ENCODE measurements at places on chromosomes 4 and X.
A peak's percentile ranks its signal among the peaks of the same experiment; 100 is the strongest.

GRCh38 chr4:18734405-18734804, 712.9 kb upstream of the LCORL start:
- no peak for DNase-seq

DNA sequence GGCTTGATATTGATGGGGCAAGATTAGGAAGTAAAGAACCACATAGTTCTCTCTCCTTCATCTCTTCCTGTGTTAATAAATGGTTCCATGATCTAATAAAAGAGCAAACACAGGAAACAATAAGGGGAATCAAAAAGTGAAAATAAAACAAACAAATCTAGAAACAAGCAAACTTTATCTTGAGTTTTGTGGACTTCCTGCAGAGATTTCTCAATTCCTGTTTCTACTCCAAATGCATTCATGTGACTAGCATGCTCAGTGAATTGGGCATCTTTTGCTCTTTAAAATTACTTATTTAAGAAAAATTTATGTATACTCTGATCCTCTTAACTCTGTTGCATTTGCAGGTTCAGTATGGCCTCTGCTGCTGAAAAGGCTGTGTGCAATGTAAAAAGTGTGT, 682.0 kb downstream of the KCTD8 start:
- DNase-seq: no peak

GRCh38 chr4:566508-567295, 9.4 kb downstream of the TMEM271 start:
- DNase-seq: no peak

- DNase-seq: no peak
Observed at GRCh38 chrX:134377537-134377936, 82.4 kb upstream of the HPRT1 start.

- DNase-seq: no peak
Observed at GRCh38 chr4:88137112-88137511, 21.3 kb downstream of the ABCG2 start.

DNA sequence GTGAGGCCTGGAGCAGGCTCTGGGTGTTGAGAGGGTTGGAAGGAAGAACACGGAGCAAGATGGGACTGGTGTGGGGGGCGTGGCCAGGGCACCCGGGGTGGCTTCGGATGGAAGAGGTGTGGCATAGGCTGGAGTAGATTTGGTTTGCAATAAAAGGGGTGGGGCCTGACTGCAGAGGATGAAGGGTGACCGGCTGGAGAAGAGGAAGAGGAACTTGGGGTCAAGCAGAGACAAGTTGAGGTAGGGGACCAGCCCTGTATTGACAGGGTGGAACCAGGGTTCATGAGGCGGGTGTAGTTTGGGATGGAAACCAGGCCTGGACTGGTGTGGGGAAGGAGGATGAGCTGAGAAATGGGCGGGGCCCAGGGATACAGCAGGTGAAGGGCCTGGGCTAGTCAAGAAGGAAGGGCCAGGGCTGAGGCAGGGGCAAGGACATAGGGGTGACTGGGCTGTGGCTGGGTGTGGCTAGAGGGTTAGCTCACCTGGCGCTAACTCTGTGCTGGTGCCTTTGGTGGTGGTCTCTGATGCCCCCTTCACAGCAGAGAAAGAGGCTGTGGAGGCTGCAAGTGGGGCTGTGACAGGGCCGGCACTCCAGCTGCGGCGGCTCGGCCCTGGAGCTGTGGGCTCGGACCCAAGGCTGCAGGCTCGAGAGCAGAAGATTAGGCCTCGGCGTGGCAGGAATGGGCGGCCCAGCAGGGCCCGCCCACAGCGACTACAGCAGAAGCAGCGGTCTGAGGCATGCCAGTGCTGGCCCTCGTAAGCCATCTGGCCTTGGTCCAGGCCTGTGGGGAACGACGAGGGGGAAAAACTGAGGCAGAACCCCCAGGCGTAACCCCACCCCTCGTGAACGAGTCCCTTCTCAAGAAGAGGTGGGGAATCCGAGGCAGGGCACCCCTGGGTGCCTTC, 5.0 kb downstream of the PLP2 start:
- DNase-seq: no peak

DNA sequence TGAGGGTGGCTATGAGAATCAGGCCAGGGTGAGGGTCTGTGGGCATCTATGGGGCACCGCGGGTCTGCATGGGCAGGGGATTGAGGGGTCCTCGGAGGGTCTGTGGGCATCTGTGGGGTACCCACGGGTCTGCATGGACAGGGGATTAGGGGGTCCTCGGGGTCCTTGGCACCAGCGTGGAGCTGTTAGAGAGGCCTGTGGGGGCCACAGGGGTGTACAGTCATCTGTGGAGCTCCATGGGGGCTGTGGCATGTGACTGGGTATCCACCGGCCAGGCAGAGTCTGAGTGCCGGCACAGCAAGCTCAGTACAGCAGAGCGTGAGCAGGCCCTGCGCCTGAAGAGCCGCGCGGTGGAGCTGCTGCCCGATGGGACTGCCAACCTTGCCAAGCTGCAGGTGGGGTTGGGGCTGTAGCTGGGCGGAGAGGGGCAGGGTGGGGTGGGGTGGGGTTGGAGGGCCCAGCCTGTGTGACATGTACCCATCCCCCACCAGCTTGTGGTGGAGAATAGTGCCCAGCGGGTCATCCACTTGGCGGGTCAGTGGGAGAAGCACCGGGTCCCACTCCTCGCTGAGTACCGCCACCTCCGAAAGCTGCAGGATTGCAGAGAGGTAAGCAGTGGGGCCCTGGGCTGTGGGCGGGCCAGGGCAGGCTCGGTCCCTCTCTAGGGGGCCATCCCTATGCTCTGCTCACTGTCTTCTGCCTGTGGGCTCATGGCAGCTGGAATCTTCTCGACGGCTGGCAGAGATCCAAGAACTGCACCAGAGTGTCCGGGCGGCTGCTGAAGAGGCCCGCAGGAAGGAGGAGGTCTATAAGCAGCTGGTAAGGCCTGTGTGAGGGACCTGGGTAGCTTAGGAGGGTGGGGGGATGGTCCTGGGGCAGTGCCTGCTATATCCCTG, 12.9 kb downstream of the CCDC22 start:
- no peak for DNase-seq

DNA sequence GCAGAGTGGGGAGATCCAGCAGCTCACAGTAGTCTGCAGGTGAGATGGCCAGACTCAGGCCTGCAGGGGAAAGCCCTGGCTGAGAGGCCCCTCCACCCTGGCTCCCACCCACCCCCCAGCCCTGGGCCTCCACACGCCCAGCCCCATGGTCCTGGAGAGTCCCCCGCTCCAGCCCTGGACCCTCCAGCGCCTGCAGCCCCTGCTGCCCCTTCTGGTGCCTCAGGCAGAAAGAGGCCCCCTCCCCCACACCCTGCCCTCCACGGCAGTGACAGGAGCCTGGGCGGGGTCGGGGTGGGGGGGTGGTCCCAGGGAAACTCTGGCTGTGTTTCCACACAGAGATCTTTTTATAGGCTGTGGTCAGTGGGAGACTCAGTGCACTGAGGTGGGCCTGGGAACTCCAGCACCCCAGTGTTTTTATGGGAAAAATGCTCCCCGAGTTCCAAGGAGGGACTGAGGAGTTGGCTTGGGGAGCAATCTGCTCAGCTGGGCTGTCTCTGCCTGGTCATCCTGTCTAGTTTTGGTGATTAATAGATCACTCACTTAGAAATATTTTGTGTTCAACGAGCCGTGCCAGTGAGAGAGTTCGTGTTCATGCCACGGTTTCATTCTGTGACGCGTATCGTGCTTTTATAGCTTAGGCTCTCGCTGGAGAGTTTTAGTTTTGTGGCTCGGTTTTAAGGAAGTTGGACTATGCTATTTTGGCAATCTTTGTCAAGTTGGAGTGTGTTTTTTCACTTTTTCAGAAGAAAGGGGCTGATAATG, 53.1 kb upstream of the HGFAC start:
- DNase-seq: no peak

GRCh38 chrX:151151665-151152267, 24.6 kb upstream of the GPR50 start:
- peak; percentile 4 for DNase-seq

DNA sequence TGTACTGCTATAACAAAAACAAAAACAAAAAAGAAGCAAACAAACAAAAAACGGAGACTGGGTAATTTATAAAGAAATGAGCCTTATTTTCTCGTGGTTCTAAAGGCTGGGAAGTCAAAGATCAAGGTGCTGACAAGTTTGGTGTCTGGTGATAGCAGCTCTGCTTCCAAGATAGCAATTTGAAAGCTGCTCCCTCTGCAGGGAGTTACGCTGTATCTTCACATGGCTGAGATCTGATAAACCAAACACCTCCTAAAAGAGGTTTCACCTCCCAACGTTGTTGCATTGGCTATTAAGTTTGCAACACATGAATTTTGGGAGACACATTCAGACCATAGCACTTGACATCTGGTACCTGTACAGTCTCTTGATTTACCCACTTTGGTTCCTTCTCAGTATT, 854.2 kb downstream of the CENPC start:
- DNase-seq: no peak

GRCh38 chr4:30714408-30715031, 5.6 kb upstream of the PCDH7 start:
- DNase-seq: no peak

- DNase-seq: no peak
Observed at GRCh38 chr4:48332661-48333060, 8.7 kb upstream of the SLAIN2 start.

DNA sequence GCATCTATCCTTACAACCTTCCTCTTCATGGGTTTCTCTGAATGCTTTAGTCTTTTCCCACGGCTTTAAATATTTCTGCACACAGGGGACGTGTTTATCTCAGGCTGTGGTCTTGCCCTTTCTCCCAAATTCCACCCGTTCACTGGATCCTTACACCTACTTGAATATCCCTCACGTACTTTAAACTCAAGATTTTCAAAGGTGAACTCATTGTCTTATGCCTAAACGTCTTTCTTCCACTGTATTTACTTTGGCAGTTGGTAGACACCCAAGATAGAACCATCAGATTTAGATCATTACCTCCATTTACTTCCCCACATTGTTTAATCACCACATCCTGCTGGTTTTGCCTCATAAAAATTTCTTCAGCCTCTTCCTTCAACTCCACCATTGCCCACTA, 269.2 kb downstream of the CBLL2 start:
- no peak for DNase-seq

DNA sequence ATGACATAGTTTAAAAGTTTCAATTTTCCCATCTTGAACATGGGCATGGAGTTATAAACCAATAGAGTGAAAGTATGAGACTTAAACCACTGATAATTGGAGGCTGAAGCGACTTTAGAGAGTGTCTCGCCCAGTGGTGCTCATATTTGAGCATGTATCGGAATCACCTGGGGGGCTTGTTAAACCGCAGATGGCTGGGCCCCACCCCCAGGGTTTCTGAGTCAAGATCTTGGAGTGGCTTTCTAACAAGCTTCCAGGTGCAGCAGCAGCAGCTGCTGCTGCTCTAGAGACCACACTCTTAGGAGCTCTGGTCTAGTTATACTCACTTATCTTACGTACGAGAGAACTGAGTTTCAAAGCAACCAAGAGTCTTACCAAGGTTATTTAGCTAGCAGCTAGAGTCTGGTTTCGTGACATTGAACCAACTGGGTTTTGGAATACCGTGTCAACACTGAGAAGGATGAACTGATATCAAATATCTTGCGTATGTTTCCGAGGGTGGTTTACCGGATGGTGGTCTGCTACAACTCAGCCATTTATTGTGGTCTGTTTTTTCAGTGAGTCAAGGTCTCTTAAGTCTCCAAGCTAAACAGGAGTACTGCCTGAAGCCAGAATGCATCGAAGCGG, 5.9 kb downstream of the PHEX start:
- no peak for DNase-seq

DNA sequence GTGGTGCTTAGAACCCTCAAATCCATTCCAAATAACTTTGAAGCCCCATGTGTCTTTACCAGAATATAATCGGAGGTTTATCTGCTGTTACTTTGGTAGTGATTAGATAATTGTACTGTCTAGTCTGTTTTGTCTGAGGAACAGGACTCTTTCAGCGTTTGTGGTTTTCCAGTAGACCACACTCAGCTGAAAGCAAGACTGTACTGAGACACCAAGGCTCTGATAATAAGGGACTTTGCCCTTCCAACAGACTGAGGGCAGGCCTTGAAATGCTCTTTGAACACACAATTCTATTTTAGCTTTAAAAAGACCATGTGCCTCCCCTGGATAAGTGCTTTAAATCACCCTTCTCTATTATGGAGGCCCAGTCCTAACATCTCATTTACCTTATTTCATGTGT, 76.1 kb downstream of the KLHL8 start:
- no peak for DNase-seq

DNA sequence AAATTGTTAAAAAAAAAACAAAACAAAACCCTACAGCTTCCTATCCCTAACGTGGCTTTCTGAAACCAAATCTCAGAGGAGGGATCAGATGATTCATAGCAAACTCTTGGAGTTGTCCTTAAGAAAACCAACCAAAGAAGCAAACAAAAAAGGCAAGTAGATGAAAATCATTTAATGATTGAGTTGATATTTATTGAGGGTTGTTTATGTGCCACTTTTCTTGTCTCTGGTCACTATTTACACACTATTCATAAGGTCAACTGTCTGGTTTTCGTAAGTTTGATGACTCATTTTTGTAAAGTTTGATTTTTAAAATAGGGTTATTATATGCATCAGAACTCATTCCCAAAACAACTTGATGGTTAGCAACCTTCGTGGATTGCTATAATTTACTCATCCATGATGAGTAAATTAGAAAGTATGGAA, 133.4 kb downstream of the UNC5C start:
- no peak for DNase-seq

DNA sequence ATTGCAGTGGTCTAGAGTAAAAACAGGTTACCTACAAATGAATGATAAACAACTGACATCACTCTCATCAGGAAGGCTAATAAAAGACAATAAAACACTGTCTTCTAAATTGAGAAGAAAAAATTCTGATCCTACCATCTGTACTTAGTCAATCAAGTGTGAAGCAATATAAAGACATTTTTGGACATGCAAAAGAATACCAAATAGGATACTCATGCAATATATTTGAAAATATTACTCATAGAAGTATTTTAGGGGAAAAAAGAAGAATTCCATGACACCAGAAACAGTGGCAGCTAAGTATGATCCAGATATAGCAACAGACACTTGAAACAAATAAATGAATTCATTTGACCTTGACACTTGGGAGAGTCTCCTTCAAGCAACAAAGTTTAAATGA, 63.8 kb upstream of the FAM120C start:
- DNase-seq: no peak

DNA sequence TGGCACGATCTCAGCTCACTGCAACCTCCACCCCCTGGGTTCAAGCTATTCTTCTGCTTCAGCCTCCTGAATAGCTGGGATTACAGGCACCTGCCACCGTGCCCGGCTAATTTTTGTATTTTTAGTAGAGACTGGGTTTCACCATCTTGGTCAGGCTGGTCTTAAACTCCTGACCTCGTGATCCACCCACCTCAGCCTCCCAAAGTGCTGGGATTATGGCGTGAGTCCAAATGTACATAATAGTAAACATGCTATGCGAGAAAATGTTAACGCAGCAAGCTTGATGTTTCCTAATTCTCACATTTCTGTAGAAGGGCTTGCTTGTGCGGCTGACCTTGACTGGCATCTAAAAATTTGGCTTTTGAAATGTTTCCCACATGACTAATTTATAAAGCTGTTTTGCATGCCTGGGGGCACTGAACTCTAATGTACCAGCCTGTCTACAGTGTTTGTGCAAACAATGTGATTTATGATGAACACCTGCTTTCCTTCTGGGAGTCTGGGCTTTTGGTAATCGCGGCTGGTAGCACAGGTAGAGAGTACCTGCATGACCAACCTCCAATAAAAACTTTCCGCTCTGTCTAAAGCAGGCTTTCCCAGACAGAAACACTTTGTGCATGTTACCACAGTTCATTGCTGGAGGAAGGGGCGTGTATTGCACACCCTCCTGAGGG, 216.8 kb downstream of the IL15 start:
- DNase-seq: no peak

- DNase-seq: no peak
Observed at GRCh38 chr4:138775890-138776289, 239.7 kb upstream of the NOCT start.

Measured in stimulated activated CD8-positive, alpha-beta memory T cell treated with anti-CD3 and anti-CD28 coated beads, Interleukin-7, amount 100 ng/mL, for 1 hour (primary cell).